Left lung (tissue), 14 donors: ENCODE measurements at places on chromosomes 4 and X. TPM values are rescaled to one million over a fixed set of nuclear protein-coding genes. Genes with fewer than 3 reads are reported as not detected.
A peak's percentile ranks its signal among the peaks of the same experiment; 100 is the strongest.

DNA sequence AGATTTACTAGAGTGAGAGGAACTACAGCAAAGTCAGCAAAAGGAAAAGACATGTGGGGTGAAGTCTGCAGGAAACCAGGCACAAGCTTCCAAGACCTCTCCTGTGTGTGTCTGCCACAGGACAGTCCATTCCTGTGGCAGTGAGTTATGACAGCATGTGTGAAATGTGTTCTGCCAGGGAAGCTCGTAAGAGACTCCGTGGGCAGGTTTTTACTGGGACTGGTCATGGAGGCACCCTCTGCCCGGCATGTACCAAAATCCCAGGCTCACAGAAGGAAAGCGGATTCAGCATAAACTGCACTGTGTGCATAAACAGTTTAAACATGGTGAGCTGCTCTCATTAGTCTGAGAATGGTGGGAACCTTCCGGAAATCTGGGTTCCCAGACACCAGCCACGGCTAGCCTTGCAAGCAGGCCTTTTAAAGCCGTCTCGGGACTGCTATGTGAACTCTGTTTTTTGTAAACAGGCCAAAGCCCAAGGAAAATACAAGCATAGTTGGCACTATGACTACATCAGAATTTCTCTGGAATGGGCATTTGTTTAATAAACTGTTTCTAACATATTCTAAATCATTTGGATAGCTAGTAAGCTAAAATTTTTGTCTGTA is 288.5 kb downstream of the TENM3 start:
- H3K27me3 ChIP-seq: no peaks in the 10 kb centered on the region
- no peaks in the 10 kb centered on the region for H3K36me3 ChIP-seq
- no peak overlapping the region for H3K27ac ChIP-seq
- H3K4me1 ChIP-seq: no peaks in the 10 kb centered on the region
- no peak overlapping the region for H3K4me3 ChIP-seq
- DNase-seq: no peak

DNA sequence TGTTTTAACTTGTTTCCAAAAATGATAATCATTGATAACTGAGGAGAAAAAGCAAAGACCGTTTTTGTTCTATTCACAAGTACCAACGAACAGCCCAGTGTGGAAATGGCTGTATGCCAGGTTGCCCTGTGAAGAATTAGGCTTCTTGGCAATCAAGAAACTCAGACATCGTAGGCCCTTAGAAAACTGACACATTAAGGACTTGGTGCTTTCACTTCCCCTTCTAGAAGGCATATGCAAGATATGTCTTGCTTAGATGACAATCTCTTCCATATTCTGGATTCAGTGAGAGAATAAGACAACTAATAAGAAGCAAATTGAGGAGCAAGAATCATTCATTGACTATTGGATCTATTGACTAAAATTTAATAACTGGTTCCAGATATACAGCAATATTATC is 56.6 kb downstream of the ANAPC10 start:
- no peak overlapping the region for H3K27ac ChIP-seq
- H3K4me3 ChIP-seq: no peak overlapping the region
- no peaks in the 10 kb centered on the region for H3K27me3 ChIP-seq
- H3K36me3 ChIP-seq: no peaks in the 10 kb centered on the region

- DNase-seq: no peak
- no peaks in the 10 kb centered on the region for H3K4me1 ChIP-seq
- H3K27ac ChIP-seq: no peak overlapping the region
- peaks cover 56% of the 10 kb centered on the region for H3K36me3 ChIP-seq
- no peak overlapping the region for H3K4me3 ChIP-seq
These were observed 23.7 kb upstream of the UBA1 start for GRCh38 chrX:47169726-47170515.

- no peaks in the 10 kb centered on the region for H3K36me3 ChIP-seq
- DNase-seq: no peak
- H3K4me3 ChIP-seq: no peak overlapping the region
- H3K4me1 ChIP-seq: peaks cover 5% of the 10 kb centered on the region
These were observed 243.4 kb upstream of the GK2 start for GRCh38 chr4:79651456-79651855.

GRCh38 chr4:48110452-48110978 is 23.5 kb downstream of the TXK start:
- H3K4me1 ChIP-seq: no peaks in the 10 kb centered on the region
- no peak for DNase-seq
- no peak overlapping the region for H3K27ac ChIP-seq

The SLC9A7 gene
- total RNA-seq: 10.5 TPM

The RASSF6 gene
- 2.2 TPM for total RNA-seq

DNA sequence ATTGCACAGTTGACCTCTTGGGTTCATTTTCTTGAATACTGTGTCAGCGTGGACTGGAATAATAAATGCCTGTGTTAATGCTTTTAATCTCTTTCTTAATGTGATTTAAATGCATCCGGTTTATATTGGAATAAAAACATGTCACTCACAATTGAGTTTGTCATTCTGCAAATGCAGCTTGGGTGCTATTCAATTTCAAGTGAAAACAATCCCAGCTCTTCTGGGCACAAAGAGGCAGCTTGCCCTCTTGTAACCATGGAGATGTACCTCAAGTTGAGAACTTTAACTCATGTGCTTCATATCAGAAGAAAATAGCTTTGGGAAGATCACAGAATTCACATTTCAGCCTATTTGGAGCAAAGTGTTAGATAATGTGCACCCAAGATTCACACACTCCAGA is 355.7 kb upstream of the GNPDA2 start:
- H3K4me1 ChIP-seq: no peaks in the 10 kb centered on the region
- DNase-seq: no peak
- no peak overlapping the region for H3K27ac ChIP-seq

- no peak overlapping the region for H3K27ac ChIP-seq
- no peak for DNase-seq
- no peak overlapping the region for H3K4me3 ChIP-seq
- H3K4me1 ChIP-seq: no peaks in the 10 kb centered on the region
- no peaks in the 10 kb centered on the region for H3K27me3 ChIP-seq
These were observed 30.0 kb upstream of the BLTP1 start for GRCh38 chr4:122122083-122122482.

The DMP1 gene
- total RNA-seq: not detected

GRCh38 chr4:112099701-112100297 is 45.5 kb upstream of the FAM241A start:
- no peaks in the 10 kb centered on the region for H3K27me3 ChIP-seq
- H3K4me3 ChIP-seq: no peak overlapping the region
- peak; percentile 59 for DNase-seq
- H3K27ac ChIP-seq: no peak overlapping the region
- H3K4me1 ChIP-seq: no peaks in the 10 kb centered on the region
- no peaks in the 10 kb centered on the region for H3K36me3 ChIP-seq

GRCh38 chr4:169334335-169334734 is 63.6 kb upstream of the SH3RF1 start:
- H3K27me3 ChIP-seq: no peaks in the 10 kb centered on the region
- no peak overlapping the region for H3K27ac ChIP-seq
- no peak overlapping the region for H3K4me3 ChIP-seq
- no peaks in the 10 kb centered on the region for H3K4me1 ChIP-seq

The MAGEA10 gene
- not detected for total RNA-seq

- no peaks in the 10 kb centered on the region for H3K27me3 ChIP-seq
- H3K36me3 ChIP-seq: no peaks in the 10 kb centered on the region
- no peak overlapping the region for H3K27ac ChIP-seq
- peak; percentile 7 for DNase-seq
These were observed 499.9 kb upstream of the AADAT start for GRCh38 chr4:170589597-170590191.

DNA sequence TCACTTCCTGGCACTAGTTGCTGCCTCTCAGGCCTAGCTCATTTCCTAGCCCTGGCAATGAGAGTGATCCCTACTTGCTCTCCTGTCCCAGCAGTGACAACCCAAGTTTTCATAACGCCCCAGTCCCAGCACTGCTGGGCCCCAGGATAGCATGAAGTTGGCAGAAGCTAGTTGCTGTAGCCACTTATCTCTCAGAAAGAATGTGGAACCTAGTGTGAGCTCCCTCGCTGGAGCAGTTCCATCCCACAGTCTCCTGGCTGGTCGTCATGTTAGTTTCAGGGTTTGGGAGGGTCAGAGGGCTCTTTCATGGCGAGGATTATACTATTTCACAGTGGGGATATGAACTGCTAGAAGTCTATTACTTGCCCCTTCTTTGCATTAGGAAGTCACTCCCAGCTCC is 5.1 kb downstream of the PF4 start:
- peaks cover 9% of the 10 kb centered on the region for H3K27me3 ChIP-seq
- no peaks in the 10 kb centered on the region for H3K4me1 ChIP-seq
- no peak overlapping the region for H3K27ac ChIP-seq
- H3K36me3 ChIP-seq: no peaks in the 10 kb centered on the region

- no peak overlapping the region for H3K4me3 ChIP-seq
- H3K36me3 ChIP-seq: no peaks in the 10 kb centered on the region
- H3K27me3 ChIP-seq: no peaks in the 10 kb centered on the region
- no peak overlapping the region for H3K27ac ChIP-seq
These were observed 69.0 kb downstream of the LNX1 start for GRCh38 chr4:53522334-53522733.

The GLOD5 gene
- 2.5 TPM for total RNA-seq

The TLR2 gene
- 77.7 TPM for total RNA-seq

DNA sequence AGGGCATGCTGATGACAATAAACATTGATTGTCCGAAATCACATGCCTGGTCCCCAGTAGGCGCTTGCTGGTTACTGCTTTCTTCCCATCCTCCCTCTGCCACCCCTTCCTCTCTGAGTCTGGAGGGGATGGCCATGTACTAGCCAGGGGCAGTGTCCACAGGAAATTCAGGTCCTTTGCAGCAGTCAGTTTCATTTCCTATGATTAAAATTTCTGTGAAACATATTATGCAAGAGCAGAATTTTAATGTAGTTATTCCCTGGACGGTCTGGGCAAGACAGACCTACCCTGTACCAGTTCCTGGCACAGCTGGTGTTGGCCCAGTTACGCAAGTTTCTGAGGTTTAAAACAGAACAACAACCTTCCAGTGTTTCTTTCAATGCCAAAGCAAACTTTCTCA is 28.2 kb upstream of the TLR2 start:
- H3K4me1 ChIP-seq: peaks cover 75% of the 10 kb centered on the region
- H3K27me3 ChIP-seq: no peaks in the 10 kb centered on the region
- H3K4me3 ChIP-seq: no peak overlapping the region
- H3K36me3 ChIP-seq: no peaks in the 10 kb centered on the region

DNA sequence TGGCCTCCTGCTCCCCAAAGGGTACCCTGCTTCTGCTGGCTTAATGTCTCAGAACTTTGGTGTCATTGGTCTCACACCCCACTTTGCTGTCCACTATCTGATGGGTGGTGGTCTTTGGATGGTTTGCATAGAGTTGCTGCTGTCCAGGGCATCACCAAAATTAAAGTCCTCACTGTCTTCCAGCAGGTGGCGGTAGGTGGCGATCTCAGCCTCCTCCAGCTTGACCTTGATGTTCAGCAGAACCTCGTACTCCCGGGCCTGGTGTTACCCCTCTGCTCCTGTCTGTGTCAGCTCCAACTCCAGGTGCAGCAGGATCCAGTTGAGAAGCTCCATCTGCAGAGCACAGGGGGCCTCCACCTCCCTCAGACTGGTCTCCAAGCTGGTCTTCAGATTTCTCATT is 1169.5 kb upstream of the PABPC4L start:
- no peak overlapping the region for H3K27ac ChIP-seq
- no peaks in the 10 kb centered on the region for H3K27me3 ChIP-seq
- DNase-seq: no peak
- no peak overlapping the region for H3K4me3 ChIP-seq
- no peaks in the 10 kb centered on the region for H3K4me1 ChIP-seq

The HS6ST2 gene
- total RNA-seq: 1.0 TPM

DNA sequence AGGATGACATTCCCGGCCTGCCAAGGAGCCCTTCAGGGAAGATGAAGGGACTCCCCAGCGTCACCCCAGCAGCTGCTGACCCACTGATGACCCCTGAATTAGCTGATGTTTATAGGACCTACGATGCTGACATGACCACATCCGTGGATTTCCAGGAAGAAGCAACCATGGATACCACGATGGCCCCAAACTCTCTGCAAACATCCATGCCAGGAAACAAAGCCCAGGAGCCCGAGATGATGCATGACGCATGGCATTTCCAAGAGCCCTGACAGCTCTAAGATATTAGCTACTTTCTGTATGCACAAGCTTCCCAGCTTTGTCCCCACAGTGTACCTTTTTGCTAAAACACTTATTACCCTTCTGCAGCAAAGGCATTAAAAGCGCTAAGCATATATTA is 14.4 kb downstream of the AMBN start:
- DNase-seq: no peak
- no peaks in the 10 kb centered on the region for H3K27me3 ChIP-seq

The MAGEA1 gene
- total RNA-seq: not detected

The TEX13B gene
- total RNA-seq: not detected

GRCh38 chrX:119686087-119686691 is 6.8 kb downstream of the SEPTIN6 start:
- H3K27me3 ChIP-seq: no peaks in the 10 kb centered on the region
- H3K27ac ChIP-seq: peak overlapping the region; percentile 86
- H3K36me3 ChIP-seq: no peaks in the 10 kb centered on the region
- no peak overlapping the region for H3K4me3 ChIP-seq
- DNase-seq: no peak

DNA sequence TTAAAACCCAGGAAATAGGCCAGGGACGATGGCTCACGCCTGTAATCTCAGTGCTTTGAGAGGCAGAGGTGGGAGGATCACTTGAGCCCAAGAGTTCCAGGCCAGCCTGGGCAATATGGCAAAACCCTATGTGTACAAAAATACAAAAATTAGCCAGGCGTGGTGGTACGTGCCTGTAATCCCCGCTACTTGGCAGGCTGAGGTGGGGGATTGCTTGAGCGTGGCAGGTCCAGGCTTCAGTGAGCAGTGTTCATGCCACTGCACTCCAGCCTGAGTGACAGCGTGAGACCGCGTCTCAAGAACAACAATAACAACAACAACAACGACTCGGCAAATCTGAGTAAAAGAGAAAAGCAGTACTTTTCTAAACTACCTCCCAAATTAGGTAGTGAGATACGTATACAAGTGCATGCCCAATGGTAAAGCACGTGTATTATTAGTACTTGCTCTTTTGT is 13.0 kb upstream of the NDUFC1 start:
- DNase-seq: no peak
- H3K4me1 ChIP-seq: no peaks in the 10 kb centered on the region
- H3K4me3 ChIP-seq: no peak overlapping the region
- H3K27ac ChIP-seq: no peak overlapping the region

GRCh38 chr4:48300004-48300403 is 30.4 kb upstream of the TEC start:
- no peak for DNase-seq
- H3K27ac ChIP-seq: no peak overlapping the region
- H3K4me3 ChIP-seq: no peak overlapping the region
- H3K4me1 ChIP-seq: no peaks in the 10 kb centered on the region
- H3K36me3 ChIP-seq: no peaks in the 10 kb centered on the region

DNA sequence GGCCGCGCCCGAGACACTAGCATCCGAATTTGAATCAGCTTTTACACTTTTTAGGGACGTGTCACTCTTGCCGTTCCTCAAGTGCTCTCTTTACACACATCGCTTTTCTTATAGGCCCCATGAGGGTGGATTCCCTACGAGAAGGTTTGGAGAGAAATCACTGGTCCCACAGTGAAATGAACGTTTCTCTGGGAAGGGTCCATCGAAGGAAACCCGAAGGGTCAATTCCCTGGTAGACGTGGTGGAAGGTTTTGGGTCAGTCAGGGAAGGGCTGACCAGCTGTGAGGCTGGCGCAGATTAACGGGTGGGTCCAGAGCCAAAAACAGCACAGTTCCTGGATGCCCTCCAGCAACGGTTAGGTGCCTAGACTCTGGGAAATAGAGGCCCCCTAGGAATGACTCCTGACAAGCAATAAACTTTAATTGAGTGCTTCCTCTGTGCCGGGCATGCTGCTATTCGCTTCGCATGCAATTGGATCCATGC is 35.9 kb downstream of the ETDC start:
- peak overlapping the region; percentile 91 for H3K27ac ChIP-seq
- peaks cover 29% of the 10 kb centered on the region for H3K4me1 ChIP-seq
- no peaks in the 10 kb centered on the region for H3K27me3 ChIP-seq
- peak overlapping the region; percentile 70 for H3K4me3 ChIP-seq
- DNase-seq: peak; percentile 24
